ENCODE measurements at places on chromosomes 7 and 10.

DNA sequence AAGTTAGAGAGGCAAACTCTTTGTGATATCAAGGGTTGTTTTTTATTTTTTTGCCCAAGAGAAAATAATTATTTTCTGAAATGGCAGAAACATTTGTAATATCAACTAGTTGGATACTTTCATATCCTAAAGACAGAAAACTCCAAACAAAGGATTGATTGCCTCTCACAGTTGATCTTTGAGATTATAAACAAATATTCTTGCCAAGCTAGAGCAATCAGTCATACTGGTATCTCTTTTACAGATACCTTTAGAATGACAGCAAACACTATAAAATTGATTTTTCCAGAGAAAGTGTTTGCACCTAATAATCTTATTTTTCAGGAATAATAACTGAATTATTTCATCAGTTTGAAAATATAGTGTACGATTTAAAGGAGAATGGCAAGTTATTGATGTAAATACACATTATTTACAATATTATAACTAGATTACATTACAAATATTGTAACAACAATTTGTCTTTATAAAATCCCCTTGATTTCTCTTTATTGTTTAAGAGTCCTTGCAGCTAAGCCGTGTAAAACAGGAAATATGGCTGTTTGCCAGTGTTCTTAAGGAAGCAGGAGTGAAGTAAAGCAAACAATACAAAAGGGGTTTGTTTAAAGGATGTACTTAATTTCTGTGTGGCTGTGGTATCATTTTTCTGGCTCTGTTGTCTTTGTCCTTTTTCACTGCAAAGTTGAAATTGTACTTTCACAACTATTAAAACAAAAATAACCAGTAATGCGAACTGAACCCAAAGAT lies 58.4 kb downstream of the MAPK8 start:
- DNase-seq: no peak

DNA sequence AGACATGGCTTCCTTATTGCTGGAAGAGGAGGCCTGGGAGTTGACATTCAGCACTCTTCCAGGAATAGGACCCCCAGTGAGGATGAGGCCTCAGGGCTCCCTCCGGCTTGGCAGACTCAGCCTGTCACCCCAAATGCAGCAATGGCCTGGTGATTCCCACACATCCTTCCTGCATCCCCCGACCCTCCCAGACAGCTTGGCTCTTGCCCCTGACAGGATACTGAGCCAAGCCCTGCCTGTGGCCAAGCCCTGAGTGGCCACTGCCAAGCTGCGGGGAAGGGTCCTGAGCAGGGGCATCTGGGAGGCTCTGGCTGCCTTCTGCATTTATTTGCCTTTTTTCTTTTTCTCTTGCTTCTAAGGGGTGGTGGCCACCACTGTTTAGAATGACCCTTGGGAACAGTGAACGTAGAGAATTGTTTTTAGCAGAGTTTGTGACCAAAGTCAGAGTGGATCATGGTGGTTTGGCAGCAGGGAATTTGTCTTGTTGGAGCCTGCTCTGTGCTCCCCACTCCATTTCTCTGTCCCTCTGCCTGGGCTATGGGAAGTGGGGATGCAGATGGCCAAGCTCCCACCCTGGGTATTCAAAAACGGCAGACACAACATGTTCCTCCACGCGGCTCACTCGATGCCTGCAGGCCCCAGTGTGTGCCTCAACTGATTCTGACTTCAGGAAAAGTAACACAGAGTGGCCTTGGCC lies 4.3 kb downstream of the PGAM2 start:
- DNase-seq: no peak

DNA sequence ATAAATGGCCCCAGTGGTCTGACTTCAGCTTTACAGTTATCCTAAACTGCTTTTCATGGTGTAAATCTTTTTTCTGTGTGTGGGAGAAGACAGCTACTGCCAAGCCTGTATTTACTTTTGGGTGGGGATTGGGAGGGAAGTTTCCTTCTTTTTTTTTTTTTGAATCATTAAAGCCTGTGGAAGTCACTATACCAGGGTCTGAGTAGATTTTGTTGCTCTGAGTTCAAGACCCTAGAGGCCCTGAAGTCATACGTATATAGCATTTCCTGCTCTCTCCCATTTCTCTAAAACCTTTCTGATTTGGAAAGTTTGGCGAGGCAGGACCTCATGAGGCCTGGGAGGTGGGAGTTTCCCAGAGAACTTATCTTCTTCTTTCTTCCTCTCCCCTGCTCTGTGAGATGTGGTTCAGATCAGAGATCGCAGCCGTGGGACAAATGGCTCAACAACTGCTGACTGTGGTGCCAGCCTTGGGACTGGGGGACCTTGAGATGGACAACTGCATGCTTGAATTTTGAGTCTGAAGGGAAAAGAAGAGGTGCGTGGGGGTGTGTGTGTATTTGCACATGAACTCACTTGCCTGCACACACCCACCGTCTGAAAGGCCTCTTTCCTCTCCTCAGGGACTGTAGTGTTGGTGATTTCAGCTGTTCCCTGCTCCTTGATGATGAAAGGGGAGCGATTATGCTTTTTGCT lies 18.1 kb downstream of the LRMDA start:
- DNase-seq: no peak

DNA sequence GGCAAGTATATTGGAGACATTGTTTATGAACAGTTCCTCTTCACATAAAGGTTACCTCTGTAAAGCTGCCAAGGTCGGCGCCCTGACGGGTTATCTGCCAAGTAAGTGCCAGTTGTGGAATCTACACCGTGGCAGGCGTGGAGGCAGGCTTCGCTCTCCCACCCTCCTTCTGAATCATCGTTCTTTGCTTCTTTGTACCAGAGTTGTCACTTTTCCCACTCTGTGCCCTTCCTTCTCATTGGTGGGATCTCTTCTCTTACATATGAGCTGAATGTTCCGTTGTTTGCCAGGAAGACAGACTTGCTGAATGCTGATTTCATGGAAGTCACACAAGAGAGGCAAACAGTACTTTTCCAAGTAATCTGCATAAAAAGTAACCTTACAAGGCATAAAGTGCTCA lies 40.6 kb upstream of the PTPRZ1 start:
- no peak for DNase-seq

- DNase-seq: no peak
These were observed 147.9 kb upstream of the SEMA3C start for GRCh38 chr7:81066797-81067196.

All from HS-5 (cell line).